ENCODE measurements at places on chromosomes 5 and 9. TPM values are rescaled to one million over a fixed set of nuclear protein-coding genes. Genes with fewer than 3 reads are reported as not detected.

DNA sequence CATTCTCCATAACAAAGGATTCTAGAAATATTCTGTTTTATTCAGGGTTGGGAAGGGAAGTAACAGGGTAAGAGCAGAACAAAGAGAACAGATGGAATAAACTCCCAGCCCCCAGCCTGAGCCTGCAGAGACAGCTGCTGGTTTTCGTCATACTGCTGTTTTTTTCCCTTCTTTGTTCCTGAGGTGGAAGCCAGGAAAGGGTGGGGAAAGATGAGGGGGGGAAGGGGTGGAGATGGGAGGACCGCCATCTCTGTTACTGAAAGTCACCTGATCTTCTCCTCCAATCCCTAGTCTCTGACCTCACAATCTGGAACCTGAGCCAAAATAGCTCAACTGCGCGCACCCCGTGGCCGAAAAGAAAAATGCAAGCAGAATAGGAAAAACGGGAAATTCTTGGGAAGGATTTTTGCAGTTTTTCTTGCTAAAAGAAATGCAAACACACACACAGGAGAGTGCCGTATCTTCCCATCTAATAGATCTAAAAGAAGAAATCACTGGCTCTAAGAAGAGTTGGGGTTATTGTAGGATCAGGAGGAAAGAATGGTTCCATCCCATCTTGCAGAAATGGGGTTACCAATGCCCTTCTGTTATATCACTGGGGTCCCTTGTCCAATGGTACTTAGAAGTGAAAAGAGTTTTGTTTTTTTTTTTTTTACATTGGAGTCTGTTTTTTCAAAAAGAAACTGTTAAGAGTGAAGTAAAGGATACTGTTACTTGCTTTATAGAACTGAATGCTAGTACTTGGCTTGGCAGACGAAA is 57.9 kb downstream of the DIAPH1 start:
- DNase-seq: peak; percentile 69

DNA sequence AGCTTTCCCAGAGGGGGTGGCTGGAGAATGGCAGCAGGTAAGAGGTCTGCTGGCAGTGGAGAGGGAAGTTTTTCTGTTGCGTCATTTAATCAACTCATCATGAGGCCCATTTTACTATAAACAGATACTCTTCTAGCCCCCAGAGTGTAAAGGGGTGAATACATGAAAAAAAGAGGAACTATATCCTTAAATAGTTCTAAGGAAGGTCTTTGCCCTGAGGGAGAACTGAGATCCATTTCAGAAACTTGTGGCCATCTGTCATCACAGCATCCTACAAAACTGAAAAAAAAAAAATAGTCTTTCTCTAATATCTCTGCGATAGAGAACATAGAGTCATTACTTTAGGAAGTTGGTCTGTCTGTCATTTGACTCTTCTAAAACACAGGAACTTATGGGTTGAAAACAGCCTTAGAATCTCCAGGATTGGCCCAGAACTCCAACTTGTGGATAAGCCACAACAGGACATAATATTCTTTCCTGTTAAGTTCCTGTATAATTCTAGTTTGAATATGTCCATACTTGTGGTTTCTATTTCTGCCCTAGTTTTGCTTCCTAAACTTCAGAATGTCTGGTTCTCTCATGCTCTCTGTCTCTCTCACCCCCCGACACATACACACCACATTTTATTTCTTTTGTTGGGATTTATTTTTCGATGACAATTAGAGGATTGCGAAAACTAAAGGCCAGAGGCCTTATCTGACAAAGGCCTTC is 238.5 kb upstream of the PIK3R1 start:
- no peak for DNase-seq

- DNase-seq: no peak
Observed at GRCh38 chr5:170484847-170485615, 18.8 kb upstream of the KCNIP1 start.

GRCh38 chr9:135785013-135785575 is 83.1 kb downstream of the KCNT1 start:
- no peak for DNase-seq

Gene C9
- total RNA-seq: not detected

Gene GLRA1
- not detected for total RNA-seq

DNA sequence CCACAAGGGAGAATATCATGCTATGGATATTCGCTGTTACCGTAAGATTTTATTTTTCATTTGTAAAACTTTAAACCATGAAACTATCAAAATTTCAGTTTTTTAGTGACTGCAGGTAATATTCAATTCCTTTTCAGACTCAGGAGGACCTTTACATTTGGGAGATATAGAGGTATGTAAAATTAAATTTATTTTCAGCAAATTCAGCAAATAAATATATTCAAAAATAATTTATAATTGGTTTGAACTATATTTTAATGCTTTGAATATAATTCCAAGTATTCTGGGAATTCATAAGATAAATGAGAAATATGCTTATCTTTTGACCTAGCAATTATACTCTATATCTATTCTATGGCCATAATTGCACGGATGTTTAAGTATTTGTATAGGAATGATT is 7.6 kb downstream of the RFESD start:
- DNase-seq: no peak

DNA sequence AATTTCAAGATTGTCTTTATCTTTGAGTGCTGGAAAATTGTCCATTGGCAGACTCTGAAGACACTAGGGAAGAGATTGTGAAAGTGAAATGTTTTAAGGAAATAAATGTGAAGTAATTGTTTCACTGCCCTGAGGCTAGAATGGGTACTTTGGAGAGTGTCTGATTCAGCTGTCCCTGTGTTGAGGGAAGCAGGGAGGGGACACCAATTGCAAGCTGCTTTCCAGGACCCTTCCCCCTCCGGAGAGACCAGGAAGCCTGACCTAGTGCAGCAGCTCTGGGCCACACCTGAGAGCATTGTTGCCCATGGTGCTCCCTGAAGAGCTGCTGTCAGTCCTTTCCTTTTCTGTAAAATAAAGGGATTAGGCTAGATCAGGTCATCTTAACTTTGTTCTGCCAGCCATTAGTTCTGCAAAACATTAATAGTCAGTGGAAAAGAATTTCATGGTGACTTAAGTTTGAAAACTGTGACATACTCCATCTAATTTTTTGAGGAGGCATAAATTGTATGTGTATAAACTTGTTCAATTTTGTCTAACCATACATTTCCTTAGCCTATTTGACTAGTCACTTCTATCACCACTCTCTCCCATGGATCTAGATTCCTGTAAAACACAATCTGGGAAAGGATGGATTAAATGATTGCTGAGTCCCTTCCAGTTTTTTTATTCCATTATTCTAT is 18.8 kb downstream of the MAP1B start:
- DNase-seq: peak; percentile 34

- DNase-seq: no peak
Observed at GRCh38 chr9:72618811-72619210, 97.4 kb downstream of the TMC1 start.

DNA sequence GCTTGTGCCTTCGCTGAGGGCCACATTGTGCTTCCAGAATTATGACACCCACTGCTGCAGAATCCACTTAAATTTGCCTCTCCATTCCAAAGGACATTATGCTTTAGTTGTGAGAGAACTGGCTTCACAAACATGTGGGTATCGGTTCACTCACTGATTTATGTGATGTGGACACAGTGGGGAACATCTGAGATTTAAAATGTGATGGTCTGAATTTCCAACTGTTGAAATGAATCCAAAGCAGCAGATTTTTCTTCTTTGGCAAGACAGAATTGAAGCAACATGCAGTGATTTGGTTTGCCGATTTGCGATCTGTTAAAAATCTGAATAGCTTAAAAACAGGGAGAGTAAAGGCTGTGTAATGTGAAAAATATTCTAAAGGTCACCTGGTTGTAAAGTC is 20.3 kb downstream of the PCSK5 start:
- no peak for DNase-seq

DNA sequence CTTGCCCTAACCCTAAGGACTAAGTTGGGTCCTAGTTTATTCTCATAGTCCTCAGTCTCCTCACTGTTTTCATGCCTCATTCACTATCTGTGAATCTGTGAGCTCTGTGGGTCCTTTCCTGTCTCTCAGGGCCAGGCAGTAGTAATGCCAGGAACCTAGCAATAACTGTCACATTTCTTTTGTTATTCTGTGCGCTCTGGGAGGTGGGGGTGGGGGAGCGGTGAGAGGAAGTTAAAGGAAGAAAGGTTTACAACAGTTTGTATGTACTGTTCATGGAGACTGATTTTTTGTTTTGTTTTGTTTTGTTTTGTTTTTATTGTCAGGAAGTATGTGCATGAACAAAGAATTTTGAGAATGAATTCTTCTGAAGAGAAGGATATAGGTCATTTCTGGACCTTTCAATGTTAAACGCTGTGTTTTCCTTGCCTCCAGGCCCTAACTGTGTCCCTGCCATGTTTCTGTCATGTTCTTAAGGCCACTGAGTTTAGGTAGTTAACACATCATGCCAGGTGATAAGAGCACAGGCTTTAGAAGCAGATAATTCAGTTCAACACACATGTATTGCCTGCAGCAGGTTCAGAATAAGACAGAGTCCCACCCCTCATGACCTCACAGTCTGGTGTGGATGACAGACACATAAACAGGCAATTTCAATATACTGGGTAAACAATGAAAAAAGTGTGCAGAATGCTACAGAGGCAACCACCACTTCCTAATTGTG is 13.3 kb upstream of the FEM1C start:
- no peak for DNase-seq

DNA sequence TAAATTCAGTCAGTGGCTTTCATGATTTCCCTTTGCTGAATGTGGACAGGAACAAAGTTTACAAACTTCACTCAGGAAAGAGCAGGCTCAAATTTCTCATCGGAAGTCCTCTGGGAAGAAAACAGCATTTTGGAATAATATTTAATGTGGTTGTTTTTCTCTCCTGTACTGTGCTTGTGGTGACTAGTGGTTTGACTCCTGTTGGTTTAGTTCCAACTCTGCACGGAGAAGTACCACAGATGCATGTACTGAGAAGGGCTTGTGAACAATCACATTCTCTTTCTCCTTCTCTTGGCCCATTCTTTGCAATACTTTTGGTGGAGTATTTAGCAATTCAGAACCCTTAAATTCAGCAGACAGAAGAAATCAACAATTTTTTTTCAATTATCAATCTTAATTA is 13.3 kb downstream of the MPDZ start:
- DNase-seq: no peak

DNA sequence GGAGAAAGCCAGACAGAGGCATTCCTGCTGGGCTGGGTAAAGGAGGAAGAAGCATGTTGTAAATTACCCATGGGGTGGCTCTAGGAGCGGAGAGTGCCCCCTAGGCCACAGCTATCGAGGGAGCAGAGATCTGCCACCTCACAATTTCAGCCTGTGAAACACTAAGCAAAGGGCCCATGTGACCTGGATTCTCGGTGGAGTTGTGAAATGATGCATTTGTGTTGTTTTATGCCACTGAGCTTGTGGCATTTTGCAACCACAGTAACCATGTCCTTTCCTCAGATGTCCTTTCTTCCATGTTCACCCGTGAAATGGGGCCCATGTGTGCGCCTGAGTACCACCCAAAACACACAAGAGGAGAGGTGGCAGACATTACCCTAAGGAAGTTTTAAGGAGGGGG is 159.3 kb downstream of the SYK start:
- DNase-seq: no peak

- DNase-seq: no peak
Observed at GRCh38 chr5:113117543-113118115, 141.0 kb downstream of the DCP2 start.

DNA sequence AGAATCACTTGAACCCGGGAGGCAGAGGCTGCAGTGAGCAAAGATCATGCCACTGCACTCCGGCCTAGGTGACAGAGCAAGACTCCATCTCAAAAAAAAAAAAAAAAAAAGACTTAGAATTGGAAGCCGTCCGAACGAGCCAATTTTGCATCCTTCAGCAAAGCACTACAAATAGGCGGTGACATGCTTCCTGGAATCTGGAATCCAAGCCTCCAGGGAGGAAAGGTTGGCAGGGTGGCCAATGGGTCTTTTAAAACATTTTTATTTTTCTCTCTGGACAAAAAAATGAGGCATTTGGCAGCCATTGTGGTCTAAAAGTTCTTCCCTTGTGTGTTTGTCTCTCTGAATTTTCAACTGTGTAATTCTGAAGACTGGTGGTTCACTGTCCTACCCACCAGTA is 26.4 kb downstream of the GGTA1 start:
- no peak for DNase-seq

Gene GRXCR2
- total RNA-seq: not detected

- no peak for DNase-seq
Observed at GRCh38 chr5:39253196-39253595, 33.8 kb upstream of the FYB1 start.

Data from H7 (cell line).